ENCODE measurements at places on chromosomes 2 and 18.
A peak's percentile ranks its signal among the peaks of the same experiment; 100 is the strongest.

DNA sequence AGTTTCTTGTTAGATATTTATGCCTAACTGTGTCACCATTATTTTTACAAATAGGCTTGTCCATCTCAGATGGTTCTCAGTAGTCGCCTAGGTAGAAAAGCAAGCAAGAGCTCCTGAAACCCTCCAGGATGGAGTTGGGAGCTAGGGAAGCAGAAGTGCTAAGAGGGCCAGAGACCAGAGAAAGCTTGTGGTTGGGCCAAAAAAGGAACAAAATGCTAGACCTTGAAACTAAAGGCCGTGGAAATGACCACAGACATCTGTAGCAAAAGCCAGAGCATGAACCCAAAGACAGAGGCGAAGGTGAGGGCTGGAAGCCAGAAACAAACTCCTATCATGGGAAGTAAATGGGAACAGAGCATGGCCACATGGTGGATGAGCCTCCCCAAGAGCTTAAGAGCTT is 29.9 kb upstream of the RMDN2 start:
- DNase-seq = no peak

DNA sequence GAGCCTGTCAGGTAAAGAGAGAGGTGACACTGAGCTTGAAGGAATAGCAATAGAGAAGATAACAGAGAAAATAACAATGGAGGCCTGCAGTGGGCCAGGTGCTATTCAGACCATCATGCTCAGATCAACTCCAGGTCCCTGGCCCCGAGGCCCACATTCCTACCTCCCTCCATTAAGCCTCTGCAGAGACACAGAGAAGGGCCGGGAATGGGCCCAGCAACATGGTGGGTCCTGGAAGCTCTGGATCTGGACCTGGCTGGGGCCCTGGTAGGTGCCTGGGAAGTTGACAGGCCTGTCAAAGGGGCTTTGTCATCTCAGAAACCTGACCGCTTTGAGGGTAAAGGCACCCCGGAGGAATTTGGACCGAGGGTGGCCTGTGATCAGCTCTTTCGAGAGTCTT is 159.7 kb upstream of the GLI2 start:
- no peak for DNase-seq

GRCh38 chr18:10973567-10974203 is 175.7 kb downstream of the PIEZO2 start:
- no peak for DNase-seq

DNA sequence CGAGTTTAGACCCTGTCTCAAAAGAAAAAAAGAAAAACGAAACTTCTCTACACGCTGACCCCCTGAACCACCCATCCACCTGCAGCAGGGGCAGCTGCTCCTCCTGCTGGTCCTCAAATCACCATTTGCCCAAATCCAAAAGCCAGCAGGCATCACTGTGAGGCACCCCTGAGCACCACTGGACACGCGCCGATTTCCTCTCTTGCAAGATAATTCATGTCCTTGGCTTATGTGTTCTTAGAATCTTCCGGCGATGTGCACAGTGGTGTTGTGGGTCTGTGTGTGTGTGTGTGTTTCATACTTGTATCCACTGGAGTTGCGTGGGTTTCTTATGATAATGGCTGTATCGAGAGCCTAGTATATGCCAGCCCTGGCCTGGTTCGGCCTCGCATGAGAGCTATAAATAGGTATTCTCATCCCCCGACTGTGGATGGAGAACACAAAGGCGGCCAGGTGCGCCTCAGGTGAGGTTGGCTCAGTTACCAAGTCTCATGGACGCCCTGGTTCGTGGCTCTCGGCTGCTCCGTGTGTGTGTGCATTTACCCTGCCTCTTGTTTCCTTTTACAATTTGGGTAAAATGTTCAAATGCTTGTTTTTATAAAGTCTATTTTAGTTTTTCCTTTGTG is 235.5 kb downstream of the HDAC4 start:
- no peak for DNase-seq

GRCh38 chr18:23902396-23902795 is 112.2 kb upstream of the TTC39C start:
- DNase-seq = no peak

- DNase-seq = no peak
Observed at GRCh38 chr2:61493523-61493942, 22.6 kb upstream of the USP34 start.

GRCh38 chr2:237689336-237690131 is 62.1 kb downstream of the LRRFIP1 start:
- no peak for DNase-seq

DNA sequence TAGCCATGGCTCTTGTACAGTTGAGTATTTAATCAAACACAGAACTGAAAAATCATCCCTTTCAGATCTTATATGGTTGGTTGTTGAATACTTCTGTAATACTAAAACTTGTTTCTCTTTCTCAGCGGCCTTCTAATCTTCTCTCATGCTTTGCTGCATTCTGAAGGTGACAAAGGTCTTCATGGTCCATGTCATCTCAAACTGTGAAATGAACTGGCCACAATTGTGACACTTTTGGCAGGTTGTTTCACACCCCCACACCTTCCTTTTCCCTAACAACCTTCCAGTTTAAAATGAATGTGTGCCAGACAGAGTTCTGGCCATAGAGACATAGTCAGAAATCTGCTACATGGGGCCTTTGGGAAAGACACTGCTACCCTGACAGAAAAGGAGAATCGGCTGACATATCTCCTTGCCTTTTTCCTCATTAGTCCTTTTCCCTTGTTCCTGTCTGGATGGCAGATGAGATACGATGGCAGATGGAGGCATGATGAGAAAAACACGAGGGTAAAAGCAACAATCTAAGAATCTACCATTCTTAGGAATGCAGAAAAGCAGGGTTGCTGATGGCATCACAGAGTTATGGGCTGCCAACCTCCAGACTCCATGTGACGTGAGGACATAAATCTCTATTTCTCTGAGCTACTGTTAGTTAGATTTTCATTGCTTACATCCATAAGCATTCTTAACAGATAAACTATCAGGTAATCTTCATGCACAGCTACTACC is 106.5 kb downstream of the PIGN start:
- DNase-seq = no peak

- peak; percentile 92 for DNase-seq
Observed at GRCh38 chr2:50648041-50648700, 383.8 kb downstream of the NRXN1 start.

DNA sequence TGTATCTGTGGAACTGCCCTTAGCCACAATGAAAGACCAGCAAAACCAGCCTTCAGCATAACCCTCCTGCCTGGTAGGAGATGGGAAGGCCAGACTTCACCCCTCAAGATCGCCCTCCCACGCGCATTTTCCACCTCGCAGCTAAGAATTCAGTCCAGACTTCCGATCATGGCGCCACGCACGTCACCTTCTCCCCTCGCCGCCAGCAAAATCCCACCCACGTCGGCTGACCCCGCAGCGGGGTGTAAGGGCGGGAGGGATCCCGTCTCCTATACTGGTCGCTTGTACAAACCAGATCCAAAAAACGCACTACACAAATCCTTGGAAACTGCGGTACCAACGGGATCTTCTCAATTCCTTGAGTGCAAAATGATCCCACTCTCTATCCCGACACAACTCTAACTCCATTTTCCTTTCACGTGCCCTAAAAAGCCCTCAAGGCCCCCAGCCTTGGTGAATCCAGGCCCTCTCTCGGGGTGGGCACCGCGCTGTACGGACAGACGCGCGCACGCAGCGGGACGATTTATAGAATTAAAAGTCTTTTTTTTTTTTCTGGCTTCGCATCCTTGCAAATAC is 1.0 kb upstream of the BMPR2 start:
- DNase-seq = no peak

- no peak for DNase-seq
Observed at GRCh38 chr18:23354625-23355024, 98.5 kb upstream of the RIOK3 start.

- DNase-seq = no peak
Observed at GRCh38 chr2:215833531-215834162, 179.7 kb downstream of the MREG start.

DNA sequence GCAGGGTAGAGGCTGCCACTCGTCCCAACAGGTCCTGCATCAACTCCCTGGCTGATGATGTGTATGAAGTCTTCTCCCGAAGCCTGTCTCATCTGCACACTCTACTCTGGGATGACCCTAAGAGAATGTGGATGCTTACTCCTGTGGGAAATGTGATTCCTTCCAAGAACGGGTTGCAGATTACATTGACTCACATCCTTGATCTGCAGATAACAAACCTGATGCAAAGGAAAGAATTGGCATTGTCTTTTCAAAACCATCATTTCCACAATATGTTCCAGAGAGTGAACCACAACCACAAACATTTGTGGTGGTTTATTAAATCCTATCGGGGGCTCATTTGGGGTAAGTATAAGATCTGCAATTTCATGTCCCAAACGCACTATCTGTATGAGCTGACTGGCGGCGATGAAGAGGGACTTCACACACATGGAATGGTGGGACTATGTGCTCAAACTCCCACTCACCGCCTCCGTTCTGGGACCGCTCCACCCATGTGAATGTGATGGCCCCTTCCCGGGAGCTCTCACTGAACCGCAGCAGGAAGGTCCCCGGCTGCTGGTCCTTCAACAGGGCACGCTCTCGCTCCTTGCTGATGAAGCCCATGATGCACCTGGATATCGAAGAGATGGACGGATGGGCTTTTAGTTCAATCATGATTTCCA is 35.5 kb downstream of the STAT1 start:
- no peak for DNase-seq

DNA sequence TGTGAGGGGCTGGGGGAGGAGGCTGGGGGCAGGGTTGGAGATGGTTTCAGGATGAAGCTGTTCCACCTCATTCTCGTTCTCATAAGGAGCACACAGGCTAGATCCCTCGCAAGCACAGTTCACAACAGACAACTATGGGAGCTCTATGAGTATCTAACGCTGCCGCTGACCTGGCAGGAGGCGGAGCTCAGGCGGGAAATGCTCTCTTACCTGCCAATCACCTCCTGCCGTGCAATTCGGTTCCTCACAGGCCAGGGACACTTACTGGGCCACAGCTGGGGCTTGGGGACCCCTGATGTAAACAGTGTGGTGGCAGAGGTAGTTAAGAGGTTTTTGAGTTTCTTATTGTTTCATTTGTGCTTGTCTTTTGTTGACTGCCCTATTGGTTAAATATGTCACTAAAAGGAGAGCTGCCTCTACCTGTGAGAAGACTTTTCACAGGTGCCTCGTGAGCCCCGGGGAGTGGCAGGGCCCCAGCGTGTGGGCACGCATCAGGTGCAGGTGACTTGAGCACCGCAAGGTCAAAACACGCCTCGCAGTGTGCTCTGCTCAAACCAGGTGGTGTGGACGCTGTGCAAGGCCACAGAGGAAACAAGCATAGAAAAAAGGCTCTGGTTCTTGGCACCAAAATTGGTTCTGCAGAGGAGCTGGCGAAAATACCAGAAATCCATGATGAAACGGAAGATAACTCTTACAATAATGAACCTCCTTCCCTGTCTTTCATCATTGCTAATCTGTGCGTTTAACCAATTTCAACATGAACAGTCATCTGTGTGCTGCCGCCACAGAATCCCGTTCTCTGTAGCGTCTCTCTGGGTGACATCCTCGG is 10.2 kb downstream of the MLPH start:
- DNase-seq = no peak

- DNase-seq = no peak
Observed at GRCh38 chr2:74816540-74817303, 17.2 kb upstream of the HK2 start.

- DNase-seq = no peak
Observed at GRCh38 chr2:74025971-74026612, 41.4 kb downstream of the TET3 start.

DNA sequence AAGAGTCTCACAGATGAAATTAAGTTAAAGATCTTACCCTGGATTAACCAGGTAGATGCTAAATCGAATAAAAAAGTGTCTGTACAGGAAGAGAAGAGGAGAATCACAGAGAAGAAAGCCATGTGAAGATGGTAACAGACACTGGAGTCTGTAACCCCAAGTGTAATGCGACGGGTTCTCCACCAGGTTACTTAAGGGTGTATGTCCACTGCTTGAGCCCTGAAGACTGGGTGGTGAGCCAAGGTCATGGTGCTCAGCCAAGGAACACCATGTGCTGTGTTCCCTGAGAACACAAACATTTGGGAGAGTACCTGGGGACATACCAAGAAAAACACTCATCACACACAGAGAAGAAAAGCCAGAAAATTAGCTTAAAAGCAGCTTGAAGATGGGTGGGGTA is 8.2 kb upstream of the ACADL start:
- no peak for DNase-seq

GRCh38 chr2:187943772-187944369 is 347.8 kb upstream of the GULP1 start:
- DNase-seq = no peak

DNA sequence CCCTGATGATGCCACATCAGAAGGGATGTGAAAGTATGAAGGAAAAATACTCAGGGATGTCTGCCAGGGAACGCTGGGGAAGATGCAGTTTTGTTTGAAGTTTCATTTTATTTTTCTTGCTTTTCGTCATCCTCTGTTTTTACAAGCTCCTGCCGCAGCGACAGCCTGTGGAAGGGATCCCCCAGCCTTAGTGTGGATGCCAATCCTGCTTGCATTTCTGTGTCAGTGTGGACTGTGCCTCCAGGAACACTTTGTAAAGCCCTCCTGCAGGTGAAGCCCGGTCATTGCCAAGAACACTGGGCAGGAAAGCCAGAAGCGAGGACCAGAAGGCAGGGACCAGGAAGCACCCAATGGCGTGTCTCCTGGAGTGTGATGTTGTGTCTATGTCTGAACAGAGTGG is 234.3 kb downstream of the SEPTIN10 start:
- DNase-seq = no peak

GRCh38 chr2:11343650-11344341 is 640 bp downstream of the ROCK2 start:
- no peak for DNase-seq

DNA sequence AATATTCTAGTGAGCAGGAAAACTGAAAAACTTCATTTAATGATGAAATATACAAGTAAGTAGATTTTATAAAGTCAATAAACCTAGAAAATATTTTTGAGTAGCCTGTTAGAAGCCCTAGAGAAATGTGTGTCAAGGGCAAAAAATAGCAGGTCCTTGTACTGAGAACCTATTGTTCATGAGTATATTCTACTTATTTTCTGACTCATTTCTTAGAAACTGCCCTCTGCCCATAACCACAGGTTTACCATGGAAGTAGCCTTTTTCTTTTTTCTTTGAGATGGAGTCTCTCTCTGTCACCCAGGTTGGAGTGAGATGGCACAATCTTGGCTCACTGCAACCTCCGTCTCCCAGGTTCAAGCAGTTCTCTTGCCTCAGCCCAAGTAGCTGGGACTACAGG is 19.4 kb upstream of the SELENOI start:
- no peak for DNase-seq

DNA sequence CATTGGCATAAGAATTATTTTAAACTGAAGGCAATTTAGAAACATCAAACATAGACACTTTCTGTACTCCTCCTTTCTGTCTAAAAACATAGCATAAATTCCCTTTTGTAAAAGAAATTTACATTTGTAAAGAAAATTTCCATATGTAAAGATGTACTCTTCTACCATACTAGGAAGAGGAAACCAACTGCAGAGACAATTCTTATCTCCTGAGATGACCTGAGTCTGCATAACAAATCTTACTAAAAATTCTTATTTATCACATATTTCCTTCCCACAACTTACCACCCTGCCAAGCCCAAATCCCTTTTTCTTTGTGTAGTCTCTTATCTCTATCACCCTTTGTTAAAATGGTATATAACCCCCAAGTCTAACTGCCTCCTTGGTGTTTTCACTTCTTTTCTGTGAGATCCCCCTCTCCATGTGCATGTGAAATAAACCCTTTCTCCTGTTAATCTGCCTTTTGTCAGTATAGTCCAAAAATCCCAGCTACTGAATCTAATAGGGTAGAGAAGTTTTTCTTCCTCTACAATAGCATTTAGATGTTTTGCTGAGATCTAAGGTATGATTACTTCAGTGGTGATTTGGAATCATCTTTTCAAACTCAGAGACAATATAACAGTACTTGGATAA is 81.0 kb downstream of the CHN1 start:
- no peak for DNase-seq

- no peak for DNase-seq
Observed at GRCh38 chr18:58391231-58391825, 237.6 kb downstream of the ALPK2 start.

Measured in NCI-H446 treated with DMSO at 0.1 percent for 48 hours (cell line).